ENCODE measurements at places on chromosomes 6 and 20.

DNA sequence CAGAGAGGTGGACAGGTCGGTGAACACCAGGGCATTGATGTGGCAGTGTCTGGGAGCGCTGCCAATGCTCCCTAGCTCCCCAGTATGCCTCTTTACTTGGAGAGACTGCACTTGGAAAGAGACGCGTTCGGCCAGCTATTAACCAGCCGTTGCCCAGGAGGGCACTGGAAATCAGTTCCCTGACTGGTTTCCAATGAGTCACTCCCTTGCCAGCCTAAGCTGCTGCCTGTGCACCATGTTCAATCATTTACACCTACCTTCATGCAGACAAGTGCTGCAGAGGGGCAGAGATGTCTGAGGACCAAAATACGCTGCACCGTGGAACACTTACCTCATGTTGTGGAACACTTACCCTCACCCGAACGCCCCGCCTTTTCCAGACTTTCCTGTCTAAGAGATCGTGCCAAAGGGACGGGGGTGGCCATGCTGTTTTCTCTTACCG is 151.6 kb downstream of the SOBP start:
- no peak for DNase-seq

DNA sequence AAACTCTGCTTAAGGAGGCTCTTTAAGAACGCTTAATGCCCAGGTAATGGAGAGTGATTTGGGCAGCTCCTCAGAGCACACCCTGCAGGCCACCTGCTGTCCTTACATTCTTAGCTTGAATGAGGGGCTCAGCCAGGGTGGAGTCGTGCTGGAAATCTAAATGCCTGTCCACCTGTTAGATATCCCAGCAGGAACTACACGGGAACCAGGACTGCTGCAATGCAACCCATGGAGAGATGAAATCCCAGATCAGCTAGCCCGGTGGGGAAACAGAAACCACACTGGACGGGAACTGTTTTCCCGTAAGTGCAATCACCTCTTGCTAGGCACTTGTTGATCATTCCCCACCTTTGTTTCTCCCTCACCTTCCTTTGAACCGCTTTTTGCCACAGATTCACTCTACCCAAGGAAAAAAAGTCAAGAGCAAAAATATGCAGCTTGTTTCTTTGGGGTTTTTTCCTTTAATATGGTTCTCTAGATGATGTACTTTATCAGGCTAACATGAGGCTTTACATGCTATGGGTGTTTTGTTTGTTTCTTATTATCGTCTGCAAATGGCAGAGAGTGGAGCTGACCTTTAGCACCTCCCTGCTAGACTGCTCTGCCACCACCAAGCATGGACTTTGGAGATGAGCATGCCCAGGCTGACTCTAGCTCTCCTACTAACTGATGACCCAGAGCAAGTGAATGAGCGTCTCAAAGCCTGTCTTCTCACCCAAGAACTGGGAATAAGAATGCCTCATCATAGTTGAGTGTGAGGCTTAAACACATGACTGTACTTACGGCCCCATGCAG is 125.9 kb upstream of the TNFAIP3 start:
- DNase-seq: no peak

- peak; percentile 92 for DNase-seq
Measured at GRCh38 chr6:35318196-35319171, 20.9 kb downstream of the DEF6 start.

GRCh38 chr20:63695424-63696305 is 787 bp upstream of the TNFRSF6B start:
- no peak for DNase-seq

All from HTR-8/SVneo (cell line).